Thyroid gland (tissue), 4 donors: ENCODE measurements at places on chromosomes 4 and X. TPM values are rescaled to one million over a fixed set of nuclear protein-coding genes. Genes with fewer than 3 reads are reported as not detected.

- no peaks in the 10 kb centered on the region for H3K27me3 ChIP-seq
- H3K4me1 ChIP-seq = no peaks in the 10 kb centered on the region
- DNase-seq = no peak
These were observed 34.1 kb upstream of the RPS6KA3 start for GRCh38 chrX:20300822-20301221.

- no peak overlapping the region for H3K27ac ChIP-seq
These were observed 538.2 kb downstream of the KCNIP4 start for GRCh38 chr4:21410372-21410771.

The CLCN4 gene
- total RNA-seq = 7.1 TPM

DNA sequence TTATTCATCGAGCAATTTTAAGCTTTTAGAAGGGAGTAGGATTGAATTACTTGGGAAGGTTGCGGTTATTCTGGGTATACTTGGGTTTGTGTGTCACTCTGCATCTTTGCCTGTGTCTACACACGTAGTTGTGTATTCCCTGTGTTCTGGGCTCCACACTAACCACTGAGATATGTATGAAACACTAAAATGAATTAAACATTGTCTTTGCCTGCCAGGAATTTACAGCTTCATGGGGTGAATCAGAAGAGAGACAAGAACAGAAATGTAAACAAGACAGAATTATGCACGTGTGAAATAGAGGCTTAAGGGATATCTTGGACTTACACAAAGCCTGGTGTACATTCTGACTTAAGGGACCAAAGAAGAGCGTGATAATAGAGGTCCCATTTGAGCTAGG is 228.5 kb downstream of the AFF2 start:
- H3K27me3 ChIP-seq = no peaks in the 10 kb centered on the region
- no peaks in the 10 kb centered on the region for H3K4me1 ChIP-seq
- DNase-seq = no peak

DNA sequence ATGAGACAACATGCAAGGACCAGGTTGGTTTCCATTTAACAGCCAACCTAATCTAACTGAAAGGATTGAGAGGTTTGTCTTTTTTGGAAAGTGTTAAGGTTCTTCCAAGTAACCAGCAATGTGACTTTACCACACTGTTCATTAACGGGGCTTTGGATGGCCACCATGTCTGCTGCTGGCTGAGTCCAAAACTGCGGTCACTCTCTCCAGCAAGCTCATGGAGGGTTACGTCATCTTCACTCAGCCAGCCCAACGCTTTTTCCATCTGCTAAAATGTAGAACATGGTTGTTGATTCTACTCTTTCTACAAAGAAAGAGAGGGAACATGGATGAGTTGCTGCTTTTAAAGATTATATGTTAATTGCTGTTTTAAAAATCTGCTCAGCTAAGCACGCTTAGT is 11.0 kb downstream of the PKD2 start:
- H3K27me3 ChIP-seq = no peaks in the 10 kb centered on the region
- DNase-seq = no peak
- H3K4me3 ChIP-seq = no peak overlapping the region
- H3K36me3 ChIP-seq = peaks cover 4% of the 10 kb centered on the region
- peak overlapping the region; percentile 83 for H3K27ac ChIP-seq
- H3K4me1 ChIP-seq = peaks cover 5% of the 10 kb centered on the region

- H3K27me3 ChIP-seq = no peaks in the 10 kb centered on the region
- no peak overlapping the region for H3K4me3 ChIP-seq
- DNase-seq = peak; percentile 90
- H3K4me1 ChIP-seq = no peaks in the 10 kb centered on the region
These were observed 1.6 kb downstream of the PRICKLE3 start for GRCh38 chrX:49184294-49185281.

The TCP11X2 gene
- not detected for total RNA-seq

The GASK1B gene
- 16.7 TPM for total RNA-seq

GRCh38 chr4:3271131-3271530 is 21.7 kb upstream of the RGS12 start:
- H3K4me1 ChIP-seq = no peaks in the 10 kb centered on the region
- no peaks in the 10 kb centered on the region for H3K27me3 ChIP-seq
- H3K27ac ChIP-seq = no peak overlapping the region
- DNase-seq = no peak
- H3K4me3 ChIP-seq = no peak overlapping the region

The LRCH2 gene
- 4.7 TPM for total RNA-seq

DNA sequence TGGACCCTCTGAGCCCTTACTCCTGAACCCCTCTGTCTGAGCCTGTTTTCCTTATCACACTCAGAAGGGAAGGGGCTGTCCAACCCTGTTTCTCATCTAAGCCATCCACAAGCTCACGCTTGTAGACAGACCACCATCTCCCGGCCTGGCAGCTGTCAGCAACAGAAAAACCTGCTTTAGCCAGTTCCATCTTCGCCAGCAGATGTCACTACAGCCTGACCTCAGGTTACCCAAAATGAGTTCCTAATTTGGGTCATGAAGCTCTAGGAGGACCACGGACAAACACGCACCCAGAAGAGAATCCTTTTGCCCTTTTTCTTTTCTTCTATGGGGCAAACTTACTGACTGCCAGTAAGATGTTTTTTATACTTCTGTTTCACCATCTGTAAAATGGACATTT is 445.4 kb downstream of the BCOR start:
- H3K27me3 ChIP-seq = no peaks in the 10 kb centered on the region
- H3K36me3 ChIP-seq = no peaks in the 10 kb centered on the region
- H3K4me3 ChIP-seq = no peak overlapping the region
- H3K27ac ChIP-seq = no peak overlapping the region
- H3K4me1 ChIP-seq = no peaks in the 10 kb centered on the region
- peak; percentile 12 for DNase-seq

DNA sequence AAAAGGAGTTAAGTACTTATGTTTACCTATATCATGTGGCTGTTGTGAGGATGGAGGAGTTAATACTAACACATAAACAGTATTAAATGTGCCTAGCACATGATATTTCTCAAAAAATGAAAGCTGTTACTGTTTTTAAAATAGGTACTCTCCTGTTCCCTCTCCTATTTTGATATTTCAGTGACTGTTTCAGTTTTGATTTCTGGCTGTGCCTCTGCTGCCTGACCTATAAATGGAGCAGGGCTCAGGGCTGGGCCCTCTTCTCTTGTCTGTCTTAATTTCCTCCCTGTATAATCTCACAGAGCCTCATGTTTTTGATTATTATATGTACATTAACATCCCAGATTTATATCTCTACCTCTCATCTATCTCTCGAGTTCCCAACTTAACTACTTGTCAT is 93.3 kb downstream of the UGT8 start:
- no peak for DNase-seq
- H3K4me3 ChIP-seq = no peak overlapping the region
- no peaks in the 10 kb centered on the region for H3K4me1 ChIP-seq
- H3K27ac ChIP-seq = no peak overlapping the region

The SUPT20HL2 gene
- not detected for total RNA-seq

The TLR2 gene
- 8.7 TPM for total RNA-seq

The SH3TC1 gene
- total RNA-seq = 13.5 TPM

- peak; percentile 5 for DNase-seq
- no peaks in the 10 kb centered on the region for H3K36me3 ChIP-seq
- no peak overlapping the region for H3K27ac ChIP-seq
- H3K27me3 ChIP-seq = no peaks in the 10 kb centered on the region
These were observed 1.4 kb downstream of the FGF2 start for GRCh38 chr4:122827879-122828601.

DNA sequence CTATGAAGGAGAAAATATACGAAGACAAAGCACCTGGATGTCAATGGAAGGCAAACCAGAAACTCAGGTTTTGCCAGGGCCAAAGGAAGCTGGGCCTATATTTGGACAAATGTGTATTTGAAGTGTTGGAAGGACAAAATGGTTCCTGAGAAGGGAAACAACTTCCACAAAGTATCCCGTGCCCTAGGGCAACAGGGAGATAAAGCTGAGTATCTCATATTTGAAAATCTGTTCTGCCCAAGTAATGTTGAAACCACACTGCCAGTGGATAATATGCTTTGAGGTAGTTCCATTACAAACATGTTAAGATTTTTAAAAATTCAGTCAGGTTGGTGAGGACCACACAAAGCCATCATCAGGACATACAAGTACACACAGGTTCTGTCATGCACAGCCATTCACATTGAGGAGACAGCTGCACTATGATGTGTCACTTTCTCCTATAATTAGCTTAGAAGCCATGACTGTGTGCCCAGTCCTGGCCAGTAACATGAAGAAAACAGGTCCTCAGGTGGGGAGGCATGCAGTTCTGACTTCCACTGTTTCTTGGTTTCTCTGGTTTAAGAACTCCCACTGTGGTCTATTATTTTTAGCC is 116.4 kb downstream of the PWWP3B start:
- H3K36me3 ChIP-seq = no peaks in the 10 kb centered on the region
- peaks cover 4% of the 10 kb centered on the region for H3K27me3 ChIP-seq
- H3K27ac ChIP-seq = no peak overlapping the region
- no peak overlapping the region for H3K4me3 ChIP-seq

DNA sequence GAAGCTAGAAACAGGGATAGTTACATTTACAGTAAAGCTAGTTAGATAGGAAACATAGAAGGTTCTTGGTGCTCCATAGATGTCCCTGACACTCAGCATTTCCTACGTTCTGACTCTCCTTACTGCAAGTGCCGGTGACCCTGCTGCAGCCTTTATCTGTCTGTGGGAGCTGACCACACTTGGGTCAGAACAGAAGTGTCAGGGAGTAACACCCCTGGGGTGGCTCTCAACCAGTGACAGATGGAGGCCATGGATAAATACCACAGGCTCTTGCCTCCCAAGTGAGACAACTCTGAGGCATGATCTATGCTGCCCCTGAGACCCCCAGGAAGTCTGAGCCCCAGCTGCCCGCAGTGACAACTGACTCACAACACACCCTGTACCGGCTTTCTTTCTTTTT is 69.8 kb downstream of the ANXA3 start:
- no peaks in the 10 kb centered on the region for H3K4me1 ChIP-seq
- H3K27ac ChIP-seq = no peak overlapping the region
- H3K4me3 ChIP-seq = no peak overlapping the region
- H3K27me3 ChIP-seq = no peaks in the 10 kb centered on the region
- no peak for DNase-seq

The AKAP4 gene
- not detected for total RNA-seq

- no peak overlapping the region for H3K4me3 ChIP-seq
- H3K27ac ChIP-seq = no peak overlapping the region
- H3K27me3 ChIP-seq = no peaks in the 10 kb centered on the region
- H3K4me1 ChIP-seq = no peaks in the 10 kb centered on the region
- H3K36me3 ChIP-seq = no peaks in the 10 kb centered on the region
These were observed 49.6 kb downstream of the LHFPL1 start for GRCh38 chrX:112630187-112630586.

DNA sequence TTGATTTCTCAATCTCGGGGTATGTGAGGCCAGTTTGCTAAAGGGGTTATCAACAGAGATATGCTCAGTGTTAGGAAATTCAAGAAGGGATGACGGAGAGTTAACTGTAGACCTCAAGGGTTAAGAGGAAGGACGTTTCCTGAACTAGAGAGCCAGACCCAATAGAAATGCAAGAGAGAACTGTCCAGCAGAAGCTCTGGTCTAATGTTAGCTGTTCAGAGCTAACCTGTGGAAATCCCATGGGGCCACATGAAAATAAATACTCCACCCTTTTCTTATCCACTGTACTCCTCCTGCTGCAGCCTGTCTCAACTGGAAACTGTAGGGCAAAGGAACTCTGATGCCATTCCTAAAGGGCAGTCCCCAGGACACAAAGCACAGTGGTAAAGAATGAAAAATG is 274.3 kb downstream of the DMD start:
- no peaks in the 10 kb centered on the region for H3K4me1 ChIP-seq
- no peaks in the 10 kb centered on the region for H3K27me3 ChIP-seq
- H3K36me3 ChIP-seq = no peaks in the 10 kb centered on the region
- no peak for DNase-seq
- H3K4me3 ChIP-seq = no peak overlapping the region

DNA sequence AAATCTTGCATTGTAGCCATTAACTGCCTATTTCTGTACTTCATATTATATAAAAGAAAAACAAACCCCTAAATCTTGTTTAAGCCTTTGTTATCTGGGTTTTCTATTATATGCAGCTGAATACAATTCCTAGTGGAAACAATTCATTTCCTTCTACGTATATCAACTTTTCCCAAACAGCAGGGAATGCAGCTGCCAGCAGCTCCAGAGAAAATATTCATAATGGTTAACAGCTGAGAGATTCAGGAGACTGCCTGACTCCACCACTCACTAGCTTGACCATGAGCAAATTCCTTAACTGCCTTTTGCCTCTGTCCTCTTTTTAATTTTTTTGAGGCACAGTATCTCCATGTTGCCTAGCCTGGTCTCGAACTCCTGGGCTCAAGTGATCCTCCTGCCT is 146.2 kb downstream of the SPATA18 start:
- no peak overlapping the region for H3K27ac ChIP-seq
- H3K36me3 ChIP-seq = no peaks in the 10 kb centered on the region
- no peak overlapping the region for H3K4me3 ChIP-seq
- no peak for DNase-seq

GRCh38 chr4:66489783-66490452 is 819.6 kb upstream of the EPHA5 start:
- no peaks in the 10 kb centered on the region for H3K36me3 ChIP-seq
- no peak for DNase-seq
- H3K4me3 ChIP-seq = no peak overlapping the region
- no peaks in the 10 kb centered on the region for H3K4me1 ChIP-seq
- H3K27ac ChIP-seq = no peak overlapping the region
- no peaks in the 10 kb centered on the region for H3K27me3 ChIP-seq

The UNC5C gene
- 27.1 TPM for total RNA-seq

DNA sequence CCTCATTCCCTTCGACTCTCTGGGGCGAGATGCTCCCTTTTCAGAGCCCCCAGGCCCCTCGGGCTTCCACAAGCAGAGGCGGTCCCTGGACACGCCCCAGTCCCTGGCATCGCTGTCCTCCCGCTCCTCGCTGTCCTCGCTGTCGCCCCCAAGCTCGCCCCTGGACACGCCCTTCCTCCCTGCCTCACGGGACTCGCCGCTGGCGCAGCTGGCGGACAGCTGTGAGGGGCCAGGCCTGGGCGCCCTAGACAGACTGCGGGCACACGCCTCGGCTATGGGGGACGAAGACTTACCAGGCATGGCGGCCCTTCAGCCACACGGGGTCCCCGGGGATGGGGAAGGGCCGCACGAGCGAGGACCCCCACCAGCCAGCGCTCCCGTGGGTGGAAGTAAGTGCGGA is 39.5 kb upstream of the CLCN4 start:
- DNase-seq = no peak
- no peaks in the 10 kb centered on the region for H3K27me3 ChIP-seq
- no peaks in the 10 kb centered on the region for H3K4me1 ChIP-seq
- H3K36me3 ChIP-seq = no peaks in the 10 kb centered on the region
- no peak overlapping the region for H3K4me3 ChIP-seq

The PIR gene
- total RNA-seq = 32.9 TPM

The ADAMTS3 gene
- total RNA-seq = 4.9 TPM

- no peak overlapping the region for H3K4me3 ChIP-seq
- no peaks in the 10 kb centered on the region for H3K36me3 ChIP-seq
- no peaks in the 10 kb centered on the region for H3K27me3 ChIP-seq
These were observed 23.4 kb upstream of the KIAA1210 start for GRCh38 chrX:119151051-119151380.

The EDA gene
- 17.9 TPM for total RNA-seq

- no peaks in the 10 kb centered on the region for H3K4me1 ChIP-seq
- no peak overlapping the region for H3K27ac ChIP-seq
- no peak for DNase-seq
- no peak overlapping the region for H3K4me3 ChIP-seq
- no peaks in the 10 kb centered on the region for H3K27me3 ChIP-seq
These were observed 13.4 kb upstream of the STK32B start for GRCh38 chr4:5037553-5038551.

GRCh38 chrX:46648660-46649059 is 75.1 kb downstream of the CHST7 start:
- peaks cover 31% of the 10 kb centered on the region for H3K4me1 ChIP-seq
- H3K27ac ChIP-seq = peak overlapping the region; percentile 48
- DNase-seq = peak; percentile 4
- no peak overlapping the region for H3K4me3 ChIP-seq

The APELA gene
- total RNA-seq = not detected

The OPRPN gene
- not detected for total RNA-seq

The KIT gene
- 44.1 TPM for total RNA-seq

The PCDH7 gene
- total RNA-seq = 55.0 TPM

The SLC2A9 gene
- total RNA-seq = 21.2 TPM
